ENCODE measurements at places on chromosomes 16 and 17. TPM values are rescaled to one million over a fixed set of nuclear protein-coding genes. Genes with fewer than 3 reads are reported as not detected.

EVI2B gene
- total RNA-seq, result 3.8 TPM

SLC12A3 gene
- not detected for total RNA-seq

SCARF1 gene
- 0.40 TPM for total RNA-seq

SMG1 gene
- total RNA-seq, result 110 TPM

EXOC3L1 gene
- not detected for total RNA-seq

SPAG9 gene
- total RNA-seq, result 93.9 TPM

MAPT gene
- 0.66 TPM for total RNA-seq

GUCY2D gene
- total RNA-seq, result not detected

AKAP1 gene
- total RNA-seq, result 19.6 TPM

ZNF205 gene
- total RNA-seq, result 11.8 TPM

C16orf96 gene
- not detected for total RNA-seq

PLEKHH3 gene
- 12.5 TPM for total RNA-seq

Data from MCF 10A (cell line).